ENCODE measurements at places on chromosomes 7 and 10.

GRCh38 chr10:101032637-101033224, 1.7 kb downstream of the SFXN3 start:
- peaks cover 29% of the 10 kb centered on the region for H3K4me1 ChIP-seq
- peak; percentile 86 for DNase-seq
- H3K4me3 ChIP-seq = peak overlapping the region; percentile 97

DNA sequence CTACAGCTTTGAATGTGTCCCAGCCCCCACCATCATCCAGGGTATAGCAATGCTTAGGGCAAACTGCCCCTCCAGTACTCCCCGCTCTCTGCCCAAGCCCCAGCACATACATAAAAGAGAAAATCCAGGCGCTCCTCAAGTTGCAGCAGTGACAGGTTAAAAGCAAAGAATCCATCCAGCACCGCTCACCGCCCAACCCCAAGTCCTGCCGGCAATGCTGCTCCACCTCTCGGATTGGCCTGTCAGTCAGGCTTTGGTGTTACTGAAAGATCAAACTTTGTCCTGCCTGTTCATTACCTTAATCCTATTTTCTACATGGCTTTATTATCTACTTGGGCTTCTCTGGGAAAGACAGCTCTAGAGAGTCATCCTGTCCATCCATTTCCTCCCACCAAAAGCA, 31.9 kb downstream of the DPCD start:
- no peak for DNase-seq
- peaks cover 5% of the 10 kb centered on the region for H3K4me1 ChIP-seq
- H3K4me3 ChIP-seq = no peak overlapping the region
- H3K27me3 ChIP-seq = no peaks in the 10 kb centered on the region
- peaks cover 10% of the 10 kb centered on the region for H3K36me3 ChIP-seq

DNA sequence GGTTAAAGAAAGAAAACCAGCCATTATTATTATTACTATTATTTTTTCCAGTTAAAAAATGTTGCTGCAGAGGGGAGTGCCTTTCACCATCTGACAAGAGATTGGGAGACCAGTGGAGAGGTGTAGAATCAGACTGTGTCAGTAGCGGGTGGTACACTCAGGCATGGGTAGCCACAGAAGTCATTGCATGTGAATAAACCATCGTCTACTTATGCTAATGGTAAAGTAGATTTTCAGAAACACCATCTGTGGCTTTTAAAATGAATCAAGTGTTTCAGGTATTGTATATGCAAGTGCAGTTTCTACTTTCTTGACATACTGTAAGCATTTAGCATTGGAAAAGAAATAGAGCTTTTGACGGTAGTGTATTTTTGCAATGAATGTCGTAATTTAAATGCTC, 131.5 kb upstream of the SP8 start:
- no peak overlapping the region for H3K27ac ChIP-seq
- H3K27me3 ChIP-seq = no peaks in the 10 kb centered on the region
- H3K4me1 ChIP-seq = no peaks in the 10 kb centered on the region
- H3K4me3 ChIP-seq = no peak overlapping the region
- H3K36me3 ChIP-seq = no peaks in the 10 kb centered on the region

- DNase-seq = peak; percentile 85
- H3K4me1 ChIP-seq = peaks cover 53% of the 10 kb centered on the region
- peaks cover 11% of the 10 kb centered on the region for H3K36me3 ChIP-seq
- peak overlapping the region; percentile 31 for H3K4me3 ChIP-seq
Observed at GRCh38 chr7:41188163-41189130, 514.4 kb downstream of the INHBA start.

GRCh38 chr7:92737706-92738105, 98.7 kb downstream of the CDK6 start:
- peak overlapping the region; percentile 3 for H3K4me3 ChIP-seq
- H3K27me3 ChIP-seq = peaks cover 5% of the 10 kb centered on the region
- no peak for DNase-seq
- H3K4me1 ChIP-seq = peaks cover 97% of the 10 kb centered on the region
- H3K36me3 ChIP-seq = peaks cover 51% of the 10 kb centered on the region
